Activated T-helper 1 cell treated with anti-CD3 and anti-CD28 coated beads, Interleukin-2, amount 50 U/mL, for 16 hours (primary cell): ENCODE measurements at places on chromosomes 1 and 21.

DNA sequence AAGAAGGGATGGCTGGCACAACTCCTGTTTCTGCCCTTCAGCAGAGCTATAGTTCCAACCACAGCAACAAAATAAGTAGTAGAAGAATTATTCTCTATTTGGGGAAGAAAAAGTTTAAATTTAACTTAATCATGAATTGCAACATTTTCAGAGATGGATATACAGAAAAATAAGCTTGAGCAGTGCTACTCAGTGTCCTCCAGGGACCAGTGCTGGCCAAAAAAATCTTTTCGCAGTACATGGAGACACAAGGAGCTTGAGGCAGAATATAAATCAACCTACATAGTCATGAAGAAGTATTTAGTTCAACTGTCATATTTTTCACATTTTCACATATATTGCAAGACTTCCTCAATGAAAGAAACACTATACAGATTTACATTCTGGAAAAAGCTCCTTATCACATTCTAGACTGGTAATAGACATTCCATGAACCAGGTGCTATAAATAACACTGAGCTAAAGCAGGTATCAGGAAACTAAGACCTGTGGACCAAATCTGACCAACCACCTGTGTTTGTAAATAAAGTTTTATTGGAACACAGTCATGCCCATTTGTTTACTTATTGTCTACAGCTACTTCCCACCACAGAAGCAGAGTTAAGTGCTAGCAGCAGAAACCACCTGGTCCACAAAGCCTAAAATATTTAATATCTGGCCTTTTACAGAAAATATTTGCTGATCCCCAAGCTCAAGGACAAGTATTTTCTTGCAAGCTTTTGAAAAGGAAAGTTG, 101.9 kb downstream of the RGS21 start:
- DNase-seq = no peak

DNA sequence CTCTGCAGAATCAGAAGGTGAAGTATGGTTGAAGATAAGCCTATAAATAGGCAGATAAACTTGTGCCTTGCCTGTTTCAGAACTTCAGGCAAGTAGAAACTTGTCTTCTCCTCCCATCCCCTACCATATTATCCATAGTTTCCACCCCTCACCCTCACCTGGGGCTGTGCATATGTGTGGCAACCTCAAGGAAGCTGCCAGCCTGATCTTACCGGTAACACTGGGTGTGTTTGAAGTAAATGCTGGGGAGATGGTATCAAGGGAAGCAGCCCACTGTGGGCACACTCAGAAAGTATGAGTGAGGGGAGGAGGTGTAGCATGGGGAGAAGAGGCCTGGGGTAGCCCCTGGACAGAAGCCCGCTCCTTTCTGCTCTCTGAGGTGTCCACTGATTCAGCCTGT, 14.5 kb downstream of the VANGL2 start:
- DNase-seq = no peak

- DNase-seq = no peak
These were observed 390 bp upstream of the NGF start for GRCh38 chr1:115338457-115338820.

- no peak for DNase-seq
These were observed 118.7 kb upstream of the ZBTB40 start for GRCh38 chr1:22332795-22333499.

DNA sequence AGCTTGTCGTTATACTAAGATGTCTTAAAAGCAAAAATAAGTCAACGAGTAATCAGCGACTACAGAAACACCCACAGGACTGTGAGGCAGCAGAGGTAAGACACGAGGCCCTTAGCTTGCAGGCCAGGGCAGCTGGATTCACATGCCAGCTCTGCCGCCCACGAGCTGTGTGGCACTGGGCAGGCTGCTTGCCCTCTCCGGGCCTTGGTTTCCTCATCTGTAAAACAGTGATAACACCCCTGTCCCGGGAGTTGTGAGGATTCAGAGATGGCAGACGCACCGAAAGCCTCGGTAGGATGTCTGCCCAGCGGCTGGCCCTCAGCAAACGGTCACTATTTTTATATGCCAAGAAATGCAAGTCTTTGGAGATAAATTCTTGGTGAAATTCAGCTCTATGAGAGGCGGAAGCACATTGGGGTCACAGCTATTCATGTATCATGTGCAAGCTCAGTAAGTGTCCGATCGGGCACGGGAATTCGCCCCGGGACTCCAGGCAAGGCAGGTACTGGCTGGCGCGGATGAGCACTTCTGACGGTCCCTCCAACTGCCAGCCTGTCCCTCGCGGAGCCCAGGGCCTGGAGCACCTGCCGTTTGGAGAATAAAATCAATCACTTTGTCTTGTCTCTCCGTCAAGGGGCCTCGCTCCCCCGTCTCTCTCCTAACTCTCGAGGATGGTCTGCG, 1.1 kb downstream of the C2CD2 start:
- no peak for DNase-seq

- no peak for DNase-seq
These were observed 8.9 kb upstream of the C1orf174 start for GRCh38 chr1:3908886-3909517.

DNA sequence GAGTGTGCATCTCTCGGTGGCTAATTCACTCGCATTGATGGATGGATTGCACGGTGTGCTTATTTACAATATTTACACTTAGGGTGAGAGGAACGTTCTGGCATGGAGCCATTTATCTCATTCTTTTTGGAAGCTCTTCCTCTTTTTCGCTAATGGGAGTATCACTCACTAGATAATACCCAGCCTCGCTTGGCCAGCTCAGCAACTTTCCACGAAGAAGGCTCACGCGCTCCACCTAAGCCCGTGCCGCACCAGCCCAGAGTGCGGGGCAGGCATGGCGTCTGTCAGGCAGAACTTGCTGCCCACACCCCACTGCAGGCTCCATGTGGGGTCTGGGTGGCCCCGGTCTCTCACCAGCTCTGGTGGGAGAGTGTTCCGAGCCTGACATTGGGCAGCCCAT, 484.9 kb downstream of the NPHP4 start:
- no peak for DNase-seq

DNA sequence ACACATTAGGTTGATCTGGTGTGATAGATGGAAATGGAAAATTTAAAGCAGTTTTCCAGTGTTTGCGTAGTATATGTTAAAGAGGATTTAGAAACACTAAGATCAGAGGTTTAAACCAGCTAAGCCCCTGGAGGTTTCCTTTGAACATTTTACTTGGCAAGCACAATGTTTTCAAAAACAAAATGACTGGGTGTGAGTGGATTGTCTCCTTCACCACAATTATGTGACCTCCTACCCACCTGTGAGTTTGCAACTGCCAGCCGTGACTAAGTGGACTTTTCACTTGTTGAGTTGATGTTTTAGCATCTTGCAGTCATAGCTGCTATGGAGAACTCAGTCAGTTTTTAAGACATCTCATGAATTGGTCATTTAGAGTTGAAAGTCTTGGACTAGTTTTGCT, 4.7 kb downstream of the CCDC190 start:
- no peak for DNase-seq

GRCh38 chr1:205570173-205570501, 61.7 kb downstream of the ELK4 start:
- no peak for DNase-seq

GRCh38 chr1:50750021-50750619, 209.9 kb downstream of the FAF1 start:
- DNase-seq = no peak

DNA sequence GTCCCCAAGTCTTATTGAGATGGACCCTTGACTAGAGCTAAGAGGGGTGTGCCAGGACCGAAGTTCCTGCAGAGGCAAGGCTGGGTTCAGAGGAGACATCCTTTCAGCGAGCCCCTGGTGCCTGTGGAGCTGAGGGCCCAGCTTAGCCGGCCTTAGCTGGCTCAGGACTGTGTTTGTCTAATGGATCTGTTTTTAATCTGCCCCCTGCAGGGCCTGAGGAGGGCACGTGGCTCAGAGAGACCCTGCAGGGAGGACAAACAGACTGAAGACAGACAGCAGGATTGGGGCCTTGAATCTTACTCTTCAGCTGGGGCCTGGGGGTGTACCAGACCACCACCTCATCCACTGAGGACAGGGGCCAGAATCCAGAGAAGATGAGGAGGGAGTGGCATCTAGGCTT, 1.6 kb downstream of the CRABP2 start:
- DNase-seq = no peak

GRCh38 chr1:156643778-156644092, 1.8 kb downstream of the BCAN start:
- no peak for DNase-seq

DNA sequence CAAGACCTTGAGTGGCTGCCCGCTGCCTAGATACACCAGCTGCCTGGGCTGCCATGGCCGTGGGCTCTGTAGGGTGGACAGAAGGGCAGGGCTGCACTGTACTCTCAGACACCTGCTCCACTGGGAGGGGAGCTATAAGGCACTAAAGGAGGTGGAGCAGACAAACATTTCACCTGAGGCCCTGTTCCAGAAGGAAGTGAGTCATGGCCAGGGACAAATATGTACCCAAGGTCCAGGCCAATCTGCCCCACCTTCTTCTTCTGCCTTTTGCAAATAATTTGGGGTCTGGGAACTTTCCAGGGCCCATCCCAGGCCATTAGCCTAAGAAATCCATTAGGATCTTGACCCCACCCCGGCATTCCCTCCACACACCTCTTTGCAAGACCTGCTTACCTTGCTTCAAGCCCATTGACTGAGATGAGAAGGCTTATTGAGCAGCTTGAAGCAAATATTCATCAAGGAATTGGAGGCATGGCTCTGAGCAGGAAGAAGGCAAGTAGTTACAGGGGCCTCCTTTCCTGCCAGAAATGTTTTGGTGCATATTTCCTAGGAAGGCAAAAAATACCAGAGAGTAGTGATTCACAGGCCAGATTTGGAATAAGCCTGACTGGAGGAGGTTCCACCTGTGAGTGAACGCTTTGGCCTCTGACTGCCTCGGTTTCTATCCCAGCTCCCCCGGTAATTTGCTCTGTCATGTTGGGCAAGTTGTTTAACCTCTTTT, at the start of gene CAPN8:
CAPN8 (minus strand) TSS at position 110 of the 721 bp plus-strand sequence; CDS start at position 55, 55 bp downstream.
- no peak for DNase-seq

DNA sequence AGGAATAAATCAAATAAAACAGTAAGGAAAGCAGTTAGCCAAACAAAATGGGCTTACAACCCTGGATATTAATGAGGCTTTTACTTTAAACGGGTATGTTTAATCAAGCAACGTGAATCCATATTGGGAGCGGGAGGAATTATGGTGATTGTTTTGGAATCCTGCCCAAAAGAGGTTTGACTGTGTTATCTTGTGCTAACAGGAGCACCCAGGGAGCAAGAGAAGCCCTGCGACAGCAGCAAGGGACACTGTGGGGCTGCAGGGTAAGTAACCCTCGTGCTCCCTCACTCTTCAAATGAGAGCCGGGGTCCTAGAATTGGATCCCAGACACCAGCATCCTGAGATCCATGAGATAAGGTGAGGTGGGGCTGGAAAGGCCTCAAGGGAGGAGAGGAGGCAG, 72.6 kb upstream of the PGBD5 start:
- no peak for DNase-seq

DNA sequence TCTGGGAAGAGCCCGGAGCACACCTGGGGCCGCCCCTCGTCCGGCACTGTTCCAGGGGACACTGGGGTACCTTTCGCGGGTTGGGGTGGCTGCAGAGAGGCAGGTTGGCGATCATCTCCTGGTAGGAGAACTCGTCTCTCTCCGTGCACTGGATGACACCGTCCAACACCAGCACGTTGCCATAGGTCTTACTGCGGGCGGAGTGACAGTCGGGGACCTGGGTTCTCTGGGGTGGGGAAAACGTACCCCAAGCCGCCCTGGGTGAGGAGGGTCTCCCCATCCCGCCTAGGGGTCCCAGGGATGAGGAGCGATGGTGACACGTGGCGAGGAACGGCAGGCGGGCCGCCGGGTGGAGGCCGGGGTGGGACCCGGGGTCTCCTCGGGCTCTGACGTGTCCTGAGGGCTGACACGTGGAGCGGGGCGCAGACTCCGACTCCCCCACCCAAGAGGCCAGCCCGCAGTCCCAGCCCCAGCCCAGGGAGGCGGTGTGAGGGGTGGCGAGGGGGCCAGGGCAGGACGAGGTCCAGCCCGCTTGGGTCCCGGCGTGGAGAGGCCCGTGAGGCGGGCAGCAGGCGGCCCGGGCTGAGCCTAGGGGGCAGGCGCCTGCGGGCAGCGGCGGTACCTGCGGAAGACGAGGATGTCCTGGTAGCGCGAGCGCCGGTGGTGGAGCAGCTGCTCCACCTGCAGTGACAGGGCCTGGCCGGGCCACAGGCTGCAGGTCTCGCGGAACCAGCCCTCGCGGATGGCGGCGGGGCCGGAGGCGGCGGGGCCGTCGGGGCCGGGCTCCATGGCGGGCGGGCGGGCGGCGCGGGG, 457 bp downstream of the SRM start:
- no peak for DNase-seq

GRCh38 chr1:190193508-190194115, 284.1 kb downstream of the BRINP3 start:
- no peak for DNase-seq

GRCh38 chr1:206770531-206771337, at the start of gene IL19:
Gene IL19, plus strand, starts transcription at chr1:206770773. Its CDS starts 65,890 bp downstream, at chr1:206836663.
- no peak for DNase-seq

- no peak for DNase-seq
These were observed 8.7 kb upstream of the PIK3C2B start for GRCh38 chr1:204503122-204503912.

- no peak for DNase-seq
These were observed 329.5 kb upstream of the DUSP10 start for GRCh38 chr1:222071387-222071786.

- DNase-seq = no peak
These were observed 4.5 kb downstream of the C21orf58 start for GRCh38 chr21:46319186-46319585.

DNA sequence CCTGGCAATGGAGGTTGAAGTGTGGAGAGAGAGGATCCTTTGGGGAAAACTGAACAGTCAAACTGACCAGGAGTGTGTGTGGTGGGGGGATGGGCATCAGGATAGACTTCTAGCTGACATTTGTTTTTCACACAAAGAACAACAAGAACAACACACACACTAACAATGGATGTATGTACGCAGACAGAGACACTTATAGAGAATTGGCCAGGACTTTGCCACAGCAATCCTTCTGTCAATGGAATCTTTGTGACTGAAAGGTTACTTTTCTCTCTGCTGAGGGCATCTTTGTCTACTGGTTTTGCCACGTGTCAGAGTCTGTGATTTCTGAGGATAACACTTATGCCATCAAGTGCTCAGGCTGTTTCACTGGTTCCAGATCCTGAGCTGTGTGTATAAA, 12.4 kb upstream of the FCGR2A start:
- DNase-seq = no peak

GRCh38 chr21:37183749-37184148, 83.4 kb downstream of the VPS26C start:
- DNase-seq = no peak

GRCh38 chr1:3258386-3259003, 189.5 kb downstream of the PRDM16 start:
- DNase-seq = no peak

GRCh38 chr1:24996983-24997893, 67.2 kb upstream of the RUNX3 start:
- DNase-seq = no peak

DNA sequence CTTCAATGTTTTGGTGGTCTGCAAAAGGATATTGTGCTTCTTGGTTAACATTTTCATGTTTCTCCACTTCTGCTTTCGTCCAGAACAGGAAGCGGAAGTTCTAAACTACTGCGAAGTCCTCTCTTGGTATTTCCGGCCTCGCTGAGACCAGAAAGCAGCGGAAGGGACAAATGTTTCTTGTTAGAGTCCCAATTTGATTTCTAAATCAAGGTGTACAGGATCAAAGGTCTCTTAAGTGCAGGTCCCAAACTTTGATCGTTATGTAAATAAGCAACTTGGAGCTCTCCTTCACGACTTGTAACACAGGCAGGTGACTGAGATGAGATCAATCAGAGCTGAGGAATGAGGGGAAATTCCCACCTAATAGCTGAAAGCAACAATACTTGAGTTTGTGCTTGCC, 40.1 kb upstream of the HMCN1 start:
- DNase-seq = no peak
